ENCODE measurements at places on chromosomes 4 and X. TPM values are rescaled to one million over a fixed set of nuclear protein-coding genes. Genes with fewer than 3 reads are reported as not detected.

EBP gene
- total RNA-seq: 80.6 TPM

CTAG2 gene
- total RNA-seq: not detected

HTN3 gene
- not detected for total RNA-seq

ADAD1 gene
- total RNA-seq: not detected

DNA sequence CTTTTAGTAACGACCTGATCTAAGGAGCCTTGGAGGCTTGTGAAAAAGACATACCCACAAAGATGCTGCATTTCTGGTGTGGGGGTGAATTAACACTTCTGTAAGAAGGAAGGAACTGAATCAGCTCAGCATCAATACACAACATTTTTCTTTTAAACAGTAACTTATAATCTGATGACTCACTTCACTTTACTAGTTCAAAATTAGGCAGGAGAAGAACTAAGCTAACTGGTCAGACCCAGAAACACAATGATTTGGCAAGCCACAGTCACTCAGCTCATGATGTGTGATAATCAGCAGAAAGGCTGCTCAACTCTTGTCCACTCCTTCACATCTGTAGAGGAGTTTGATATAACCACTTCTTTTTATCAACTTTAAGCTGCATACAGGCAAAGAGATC is 4.6 kb downstream of the MMAA start:
- DNase-seq: no peak

GRCh38 chr4:20462426-20463175 is 210.9 kb downstream of the SLIT2 start:
- DNase-seq: no peak

DNA sequence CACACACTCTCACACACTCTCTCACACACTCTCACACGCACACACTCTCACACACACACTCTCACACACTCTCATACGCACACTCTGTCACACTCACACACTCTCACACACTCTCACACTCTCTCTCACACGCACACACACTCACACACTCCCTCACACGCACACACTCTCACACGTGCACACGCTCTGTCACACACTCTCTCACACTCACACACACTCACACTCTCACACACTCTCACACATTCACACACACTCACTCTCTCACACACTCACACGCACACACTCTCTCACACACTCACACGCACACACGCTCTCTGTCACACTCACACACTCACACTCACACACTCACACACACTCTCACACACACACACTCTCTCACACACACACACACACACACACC is 43.0 kb upstream of the DCTD start:
- no peak for DNase-seq

Data from right cardiac atrium (tissue), 5 donors.